ENCODE measurements at places on chromosomes 3 and 15.

DNA sequence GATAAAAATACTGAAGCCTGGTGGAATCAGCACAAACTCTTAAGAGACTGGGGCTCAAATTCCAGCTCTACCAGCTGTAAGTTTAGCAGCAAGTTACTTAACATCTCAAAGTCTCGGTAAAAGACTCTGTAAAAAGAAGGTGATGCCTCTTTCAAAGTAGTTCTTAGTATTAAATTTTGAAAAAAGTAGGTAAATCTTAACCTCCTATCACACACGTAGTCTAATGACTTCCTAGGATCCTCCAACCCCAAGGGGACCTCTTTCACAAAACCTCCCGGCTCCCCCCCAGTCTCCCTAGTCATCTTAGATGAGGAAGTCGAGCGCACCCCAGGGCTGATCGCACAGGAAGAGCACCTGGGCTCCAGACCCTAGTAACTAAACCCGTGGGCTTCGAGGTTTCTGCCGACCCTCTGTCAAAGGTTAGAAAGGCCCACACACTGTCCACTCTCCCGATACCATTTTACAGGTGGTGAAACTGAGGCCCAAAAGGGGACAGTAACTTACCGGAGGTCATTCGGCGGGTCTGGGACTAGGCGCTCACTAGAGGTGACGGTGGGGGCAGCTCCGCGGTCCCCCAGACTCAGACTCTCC, 427 bp downstream of the MBD4 start:
- no peak for DNase-seq

DNA sequence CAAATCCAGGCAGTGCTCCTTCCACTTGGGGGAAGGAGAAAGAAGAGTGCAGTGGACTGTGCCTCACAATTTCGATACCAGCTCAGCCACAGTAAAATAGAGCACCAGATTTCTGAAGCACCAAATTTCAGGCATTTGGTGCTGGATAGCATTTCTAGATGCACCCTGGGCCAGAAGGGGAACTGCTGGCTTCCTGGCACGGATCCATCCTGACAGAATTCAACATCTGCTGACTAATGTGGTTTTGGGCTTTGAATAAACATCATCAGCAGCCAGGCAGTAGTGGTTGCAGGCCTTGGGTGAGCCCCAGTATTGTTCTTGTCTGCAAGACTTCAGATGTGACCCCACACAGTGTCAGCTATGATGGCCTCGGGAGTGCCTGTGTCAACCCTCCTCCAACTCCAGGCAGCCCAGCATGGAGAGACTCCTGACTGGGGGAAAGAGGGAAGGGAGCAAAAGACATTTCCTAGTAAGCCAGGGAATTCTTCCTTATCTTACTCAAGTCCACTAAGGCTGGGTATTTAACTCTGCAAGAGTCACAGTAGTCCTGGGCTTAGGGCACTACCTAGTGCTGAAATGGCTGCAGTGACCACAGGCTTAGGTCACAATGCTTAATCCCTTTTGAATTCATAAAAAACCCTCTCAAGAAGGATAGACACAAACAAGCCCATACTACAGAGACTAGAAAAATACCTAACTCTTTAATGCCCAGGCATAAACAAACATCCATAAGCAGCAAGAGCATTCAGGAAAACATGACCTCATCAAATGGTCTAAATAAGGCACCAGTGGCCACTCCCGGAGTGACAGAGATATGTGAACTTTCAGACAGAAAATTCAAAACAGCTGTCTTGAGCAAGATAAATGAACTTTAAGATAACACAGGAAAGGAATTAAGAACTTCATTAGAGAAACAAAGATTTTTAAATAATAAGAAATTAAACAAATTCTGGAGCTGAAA, 74.7 kb downstream of the SPATA16 start:
- peak; percentile 81 for DNase-seq

- no peak for DNase-seq
Measured at GRCh38 chr3:23172059-23172458, 31.1 kb upstream of the UBE2E2 start.

DNA sequence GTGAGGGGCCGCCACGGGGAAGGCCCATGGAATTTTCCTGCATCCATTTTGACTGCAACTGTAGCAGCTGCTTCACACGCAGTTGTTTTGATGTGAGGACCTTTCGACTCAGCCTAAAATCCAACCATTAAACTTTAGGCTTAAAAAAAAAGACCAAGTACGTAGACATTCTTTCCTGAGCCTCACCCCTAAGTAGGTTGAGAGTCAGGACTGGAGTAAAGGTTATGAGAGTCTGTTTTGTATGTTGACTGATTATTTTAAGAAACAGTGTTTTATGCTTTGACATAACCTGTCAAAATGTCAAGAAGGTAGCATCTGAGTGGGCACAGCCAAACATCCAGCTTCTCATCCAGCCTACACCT, 45.7 kb upstream of the AMOTL2 start:
- DNase-seq = no peak

- peak; percentile 69 for DNase-seq
Measured at GRCh38 chr3:16253601-16254000, 11.1 kb downstream of the DPH3 start.

- DNase-seq = no peak
Measured at GRCh38 chr3:8503461-8503860, 1.8 kb downstream of the LMCD1 start.

GRCh38 chr3:176296066-176296597, 901.1 kb downstream of the TBL1XR1 start:
- no peak for DNase-seq

DNA sequence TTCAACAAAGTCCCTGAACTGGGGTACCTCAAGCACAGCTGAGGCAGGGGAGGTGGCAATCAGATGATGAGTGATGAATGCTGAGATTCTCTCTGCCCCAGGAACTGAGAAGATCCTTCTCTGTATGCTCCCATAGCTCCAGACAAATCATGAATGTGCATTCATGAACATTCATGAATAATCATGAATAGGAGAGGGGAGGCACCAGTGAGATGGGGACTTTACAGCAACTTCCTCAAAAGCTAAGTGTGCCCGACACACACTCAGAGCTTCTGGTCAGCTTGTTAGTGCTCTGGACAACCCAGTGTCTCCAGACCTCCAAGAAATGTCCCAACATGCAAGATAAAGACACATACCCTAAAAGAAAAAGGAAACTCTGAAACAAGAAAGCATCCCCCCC, 24.3 kb downstream of the LRRC2 start:
- no peak for DNase-seq

- peak; percentile 77 for DNase-seq
Measured at GRCh38 chr15:69394556-69395282, 19.4 kb upstream of the KIF23 start.

GRCh38 chr3:55013145-55013925, 85.5 kb upstream of the LRTM1 start:
- DNase-seq = peak; percentile 49

GRCh38 chr3:53970661-53971060, 79.0 kb upstream of the SELENOK start:
- peak; percentile 18 for DNase-seq

- no peak for DNase-seq
Measured at GRCh38 chr3:72287956-72288355, 503.0 kb upstream of the PROK2 start.

GRCh38 chr3:138082085-138082991, 33.1 kb downstream of the DZIP1L start:
- peak; percentile 95 for DNase-seq

- DNase-seq = no peak
Measured at GRCh38 chr3:12916159-12916558, 74.8 kb upstream of the RPL32 start.

DNA sequence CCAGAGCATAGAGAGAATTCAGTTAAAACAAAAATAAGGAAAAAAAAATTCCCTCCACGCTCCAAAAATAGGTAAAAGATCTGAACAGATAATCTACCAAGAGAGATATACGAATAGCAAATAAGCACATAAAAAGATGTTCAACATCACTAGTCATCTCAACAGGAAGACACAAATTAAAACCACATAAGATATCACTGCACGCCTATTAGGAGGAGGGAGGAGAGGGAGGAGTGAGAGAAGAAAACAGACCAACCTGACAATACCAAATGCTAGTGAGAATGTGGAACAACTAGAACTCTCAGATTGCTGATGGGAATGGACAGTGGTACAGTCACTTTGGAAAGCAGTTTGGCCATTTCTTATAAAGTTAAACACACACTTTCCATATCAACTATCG, 212.5 kb downstream of the FMN1 start:
- no peak for DNase-seq

DNA sequence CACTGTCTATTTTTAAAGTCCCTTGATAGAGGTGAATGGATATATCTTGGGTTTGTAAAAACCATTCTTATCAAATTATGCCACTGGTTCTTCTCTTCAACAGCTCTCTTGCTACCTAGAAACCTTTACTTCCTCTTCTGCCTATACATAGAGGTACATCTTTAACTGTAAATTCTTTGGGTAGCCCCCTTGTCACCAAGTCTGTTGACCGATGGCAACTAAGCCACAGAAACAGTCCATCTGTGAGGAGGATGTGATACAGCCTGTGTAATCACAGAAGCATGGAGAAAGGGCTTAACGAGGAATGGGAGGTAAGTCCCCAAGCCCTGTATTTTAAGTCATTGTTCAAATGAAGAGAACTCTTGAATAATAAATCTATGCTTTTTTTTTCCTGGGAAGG, 246.5 kb upstream of the MDFIC2 start:
- DNase-seq = no peak

- DNase-seq = peak; percentile 38
Measured at GRCh38 chr3:131454501-131454900, 48.3 kb downstream of the MRPL3 start.

DNA sequence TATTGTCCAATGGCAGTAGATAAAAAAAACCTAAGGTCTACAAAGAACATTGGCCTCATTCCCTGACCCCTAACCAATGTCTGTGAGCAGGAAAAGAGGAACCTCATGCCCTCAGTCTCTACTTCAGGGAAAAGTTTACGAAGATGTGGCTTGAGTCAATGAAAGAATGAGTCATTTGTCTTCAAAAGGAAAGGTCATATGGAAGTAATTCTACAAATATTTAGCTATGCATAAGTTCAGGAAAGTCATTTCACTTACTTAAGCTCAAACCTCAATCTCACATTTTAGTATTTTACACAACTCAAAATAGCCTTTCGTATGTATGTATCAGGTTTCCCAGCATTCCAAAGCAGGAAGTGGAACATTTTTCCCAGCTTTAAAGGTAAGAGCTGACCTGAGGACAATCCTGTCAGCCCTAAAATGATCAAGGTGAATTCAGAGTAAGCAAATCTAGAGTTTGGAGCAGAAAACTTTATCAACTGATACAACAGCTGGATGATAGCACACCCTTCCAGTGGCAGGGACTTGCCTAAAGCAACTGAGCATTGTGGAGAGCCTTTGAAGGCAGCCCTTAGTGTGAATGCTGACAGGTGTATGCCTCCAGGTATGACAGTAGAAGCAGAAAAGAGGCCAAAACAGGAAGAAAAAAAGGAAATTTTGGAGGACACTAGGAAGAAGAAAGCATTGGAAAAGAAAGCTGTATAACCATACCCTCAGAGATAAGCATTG, 53.9 kb upstream of the ACKR4 start:
- peak; percentile 81 for DNase-seq

DNA sequence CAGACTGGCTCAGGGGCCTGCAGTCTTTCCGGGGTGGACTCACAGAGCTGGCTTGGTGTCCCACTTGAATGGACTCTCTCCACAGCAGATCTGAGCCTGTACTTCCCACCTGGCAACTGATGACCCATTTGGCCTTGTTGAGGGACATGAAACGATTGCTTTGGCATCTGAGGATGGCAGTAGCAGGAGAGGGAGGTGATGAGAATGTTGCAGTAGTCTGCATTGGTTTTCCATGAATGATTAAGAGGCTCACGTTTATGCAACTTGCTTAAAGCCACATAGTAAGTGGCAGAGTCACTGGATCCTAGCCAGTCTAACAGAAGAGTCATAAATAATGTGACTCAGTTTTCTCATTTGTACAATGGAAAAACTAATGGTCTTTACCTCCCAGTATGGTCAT, 21.9 kb downstream of the IL20RB start:
- peak; percentile 18 for DNase-seq

DNA sequence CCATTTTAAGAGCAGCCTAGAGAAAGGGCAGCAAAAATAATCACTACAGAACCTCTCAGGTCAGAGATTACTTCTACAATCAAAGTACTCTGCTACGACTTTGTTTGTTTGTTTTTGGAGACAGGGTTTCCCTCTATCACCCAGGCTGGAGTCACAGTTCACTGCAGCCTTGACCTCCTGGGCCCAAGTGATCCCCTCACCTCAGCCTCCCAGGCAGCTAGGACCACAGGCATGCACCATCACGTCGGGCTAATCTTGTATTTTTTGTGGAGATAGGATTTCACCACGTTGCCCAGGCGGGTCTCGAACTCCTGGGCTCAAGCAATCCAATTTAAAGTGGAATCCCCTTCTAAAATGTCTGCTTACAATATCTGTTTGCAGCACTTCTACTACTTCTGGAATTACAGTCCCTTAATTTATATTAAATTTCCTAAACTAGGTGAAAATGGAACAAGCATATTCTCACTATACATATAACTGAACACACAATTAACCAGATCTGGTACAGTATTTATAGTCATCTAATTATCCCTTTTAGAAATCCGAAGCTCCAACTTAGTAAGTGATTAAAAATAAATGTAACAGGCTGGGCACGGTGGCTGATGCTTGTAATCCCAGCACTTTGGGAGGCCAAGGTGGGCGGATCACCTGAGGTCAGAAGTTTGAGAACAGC, 4.4 kb downstream of the UACA start:
- no peak for DNase-seq

- peak; percentile 25 for DNase-seq
Measured at GRCh38 chr3:74661672-74662071, 47.2 kb upstream of the CNTN3 start.

DNA sequence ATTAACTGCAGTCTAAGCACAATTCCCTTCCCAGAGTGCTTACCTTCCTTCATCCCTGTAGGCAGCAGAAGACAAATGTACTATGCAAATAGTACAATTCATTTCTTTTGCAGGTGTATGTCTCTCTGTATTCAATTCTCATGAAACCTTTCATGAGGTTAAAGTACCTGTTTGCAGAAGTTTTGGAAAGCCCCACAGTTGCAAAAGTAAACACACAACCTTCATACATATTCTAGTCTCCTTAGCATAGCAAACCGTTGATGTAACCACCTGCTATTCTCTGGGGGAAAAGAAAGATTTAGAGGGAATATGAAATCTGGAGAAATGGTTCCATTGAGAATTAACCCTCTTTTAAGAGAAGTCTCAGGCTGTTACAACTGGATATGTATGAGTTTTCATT, 200.3 kb upstream of the SUCLG2 start:
- no peak for DNase-seq

DNA sequence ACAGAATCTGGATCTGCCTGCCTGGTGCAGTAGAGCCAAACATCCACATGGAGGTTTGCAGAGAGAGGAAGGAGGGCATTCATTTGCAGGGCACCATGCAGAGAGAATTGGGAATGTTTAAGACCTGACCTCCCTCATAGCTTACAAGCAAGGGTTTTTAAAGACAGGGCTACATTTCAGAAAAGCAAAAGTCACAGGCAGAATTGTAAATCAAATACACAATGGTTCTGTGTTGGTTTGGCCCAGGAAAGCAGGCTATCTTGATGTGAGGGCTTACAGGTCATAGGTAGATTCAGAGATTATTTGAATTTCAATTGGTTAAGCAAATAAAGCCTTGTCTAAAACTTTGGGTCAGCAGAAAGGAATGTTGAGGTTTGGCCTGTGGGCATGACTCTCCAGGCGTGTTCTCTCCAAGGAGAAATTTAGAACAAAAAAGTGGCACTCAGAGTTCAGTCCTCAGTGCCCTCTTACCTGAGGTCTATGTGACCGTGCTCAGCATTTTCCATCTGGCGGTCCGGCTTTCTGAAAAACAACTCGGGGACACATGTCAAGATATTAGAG, 91.5 kb downstream of the CD47 start:
- DNase-seq = no peak

GRCh38 chr3:58627570-58627885, 39.0 kb downstream of the FAM3D start:
- peak; percentile 49 for DNase-seq

- peak; percentile 55 for DNase-seq
Measured at GRCh38 chr3:114179575-114179974, 723 bp upstream of the DRD3 start.

Data from fibroblast of pulmonary artery (primary cell).